Stimulated activated naive B cell treated with anti-CD40 and anti-IgM and Interleukin-4, amounts not matched to agents 10 μg/mL and 1 μg/mL and 100 μg/mL, for 72 hours (primary cell): ENCODE measurements at places on chromosomes 13 and 19.
A peak's percentile ranks its signal among the peaks of the same experiment; 100 is the strongest.

- DNase-seq, result no peak
Observed at GRCh38 chr13:22053053-22053452, 382.2 kb downstream of the FGF9 start.

GRCh38 chr19:31597616-31598015 lies 248.4 kb upstream of the TSHZ3 start:
- no peak for DNase-seq

DNA sequence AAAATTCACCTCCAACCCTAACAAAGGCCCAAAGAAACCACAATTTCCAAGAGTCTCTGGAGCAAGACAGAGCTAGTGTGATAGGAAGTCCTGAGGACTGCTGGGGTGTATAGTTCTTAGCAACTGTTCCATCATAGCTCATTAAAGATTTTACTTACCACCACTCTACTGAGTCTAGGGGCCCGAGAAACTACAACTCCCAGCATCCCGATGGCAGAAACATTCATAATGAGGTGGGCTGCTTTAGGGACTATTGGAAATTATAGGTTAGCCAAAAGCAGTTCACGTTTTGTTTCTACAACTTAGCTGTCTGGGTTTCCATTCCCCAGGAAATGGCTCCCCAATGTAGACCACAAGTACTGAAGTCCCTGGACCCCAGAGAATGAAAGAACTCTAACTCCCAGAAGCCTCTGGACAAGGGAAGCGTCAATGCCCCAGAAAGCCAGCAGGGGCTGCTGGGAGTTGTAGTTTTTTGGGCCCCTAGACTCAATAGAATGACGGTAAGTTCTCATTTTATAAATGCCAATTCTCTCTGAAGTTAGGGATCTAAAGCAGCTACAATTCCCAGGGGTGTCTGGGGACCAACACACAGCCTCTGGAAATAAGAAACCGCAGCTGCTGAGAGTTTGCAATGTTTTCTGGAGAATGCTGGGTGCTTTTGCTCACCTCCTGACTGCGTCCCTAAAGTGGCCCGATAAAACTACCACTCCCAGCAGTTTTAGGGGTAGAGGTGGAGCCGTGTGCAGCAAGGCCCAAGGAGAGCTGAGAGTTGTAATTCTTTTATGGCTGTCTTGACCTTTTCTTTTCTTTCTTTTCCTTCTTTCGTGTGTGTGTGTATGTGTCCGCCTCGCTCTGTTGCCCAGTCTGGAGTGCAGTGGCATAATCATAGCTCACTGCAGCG lies 11.1 kb downstream of the FTL start:
- DNase-seq, result no peak

DNA sequence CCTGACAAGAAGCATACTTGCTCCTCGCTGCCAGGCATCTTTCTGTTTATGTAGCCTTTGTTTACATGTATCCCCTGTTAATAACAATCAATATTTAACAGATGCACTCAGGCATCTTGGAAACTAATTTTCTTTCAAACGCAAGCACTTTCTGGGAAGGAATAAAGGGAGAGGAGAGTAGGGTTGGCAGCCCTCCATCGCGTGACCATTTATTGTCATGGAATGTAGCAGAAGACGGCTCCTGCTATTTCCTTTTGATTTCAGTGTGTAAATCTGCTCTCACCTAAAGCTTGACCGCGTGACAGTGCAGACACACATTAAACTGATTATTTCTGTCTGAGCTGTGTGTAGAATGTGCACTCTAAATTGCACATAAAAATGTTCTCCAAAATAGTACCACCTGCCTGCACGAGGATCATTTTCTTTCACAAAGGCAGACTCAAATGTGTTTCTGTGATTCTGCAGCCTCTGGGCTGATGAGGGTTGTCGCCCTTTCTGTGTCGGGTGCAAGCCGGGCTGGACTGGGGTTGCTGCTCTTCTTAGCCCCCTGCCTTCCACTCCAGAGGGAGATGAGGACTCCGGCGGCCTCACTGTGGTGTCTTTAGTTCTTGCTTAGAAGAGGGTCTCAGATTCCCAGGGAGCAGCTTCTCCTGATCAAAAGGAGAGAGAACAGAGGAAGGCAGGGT lies 223.5 kb upstream of the MAB21L1 start:
- DNase-seq, result no peak

GRCh38 chr19:10551698-10552301 lies 8.1 kb downstream of the ATG4D start:
- DNase-seq, result no peak

- DNase-seq, result no peak
Observed at GRCh38 chr13:43397111-43397510, 373.7 kb downstream of the DNAJC15 start.

DNA sequence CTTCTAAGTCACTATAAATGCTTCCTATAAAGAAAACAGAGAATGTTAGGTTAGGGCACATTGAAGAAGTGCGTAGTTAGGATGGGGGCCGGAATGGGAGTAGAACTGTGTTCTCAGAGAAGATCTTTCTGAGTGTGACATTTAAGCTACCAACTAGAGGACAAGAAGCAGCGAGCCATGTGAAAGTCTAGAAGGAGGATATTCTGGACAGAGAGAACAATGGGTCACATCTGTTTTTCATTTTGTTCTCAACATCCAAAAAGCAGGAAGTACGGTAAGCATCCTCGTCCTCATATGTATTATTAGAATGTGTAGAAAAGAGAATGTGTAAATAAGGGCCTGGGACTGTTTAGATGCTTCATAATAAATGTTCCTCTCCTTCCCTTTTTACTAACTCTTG lies 44.5 kb upstream of the PARP4 start:
- no peak for DNase-seq

DNA sequence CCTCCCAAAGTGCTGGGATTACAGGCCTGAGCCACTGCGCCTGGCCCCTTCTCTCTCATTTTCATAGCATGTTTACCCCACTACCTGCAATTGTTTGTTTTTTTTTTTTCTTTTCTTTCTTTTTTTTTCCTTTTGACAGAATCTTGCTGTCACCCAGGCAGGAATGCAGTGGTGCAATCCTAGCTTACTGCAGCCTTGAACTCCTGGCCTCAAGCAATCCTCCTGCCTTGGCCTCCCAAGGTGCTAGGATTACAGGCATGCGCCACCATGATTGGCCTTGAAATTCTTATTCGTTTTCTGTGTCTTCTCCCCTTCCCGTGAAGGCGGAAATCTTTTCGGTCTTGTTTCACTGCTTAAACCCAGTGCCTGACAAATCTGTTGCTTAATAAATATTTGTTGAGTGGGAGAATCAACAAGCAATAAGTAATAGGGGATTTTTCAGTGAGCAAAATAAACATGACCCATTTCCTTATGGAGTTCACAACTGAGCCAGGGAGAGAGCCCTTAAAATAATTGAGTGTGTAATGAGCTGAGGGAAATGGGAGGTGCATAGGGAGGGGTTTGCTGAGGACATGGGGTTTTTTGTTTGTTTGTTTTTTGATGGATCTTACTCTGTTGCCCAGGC lies 1.8 kb upstream of the INSR start:
- DNase-seq, result no peak

- DNase-seq, result no peak
Observed at GRCh38 chr13:20016649-20017364, 58.3 kb downstream of the ZMYM2 start.

- peak; percentile 50 for DNase-seq
Observed at GRCh38 chr19:58181902-58182576, 822 bp upstream of the ZNF274 start.

- no peak for DNase-seq
Observed at GRCh38 chr13:32987462-32987861, 28.8 kb upstream of the KL start.

- no peak for DNase-seq
Observed at GRCh38 chr19:46760363-46760762, 14.1 kb upstream of the STRN4 start.

- DNase-seq, result no peak
Observed at GRCh38 chr13:34701919-34702318, 240.2 kb upstream of the NBEA start.

DNA sequence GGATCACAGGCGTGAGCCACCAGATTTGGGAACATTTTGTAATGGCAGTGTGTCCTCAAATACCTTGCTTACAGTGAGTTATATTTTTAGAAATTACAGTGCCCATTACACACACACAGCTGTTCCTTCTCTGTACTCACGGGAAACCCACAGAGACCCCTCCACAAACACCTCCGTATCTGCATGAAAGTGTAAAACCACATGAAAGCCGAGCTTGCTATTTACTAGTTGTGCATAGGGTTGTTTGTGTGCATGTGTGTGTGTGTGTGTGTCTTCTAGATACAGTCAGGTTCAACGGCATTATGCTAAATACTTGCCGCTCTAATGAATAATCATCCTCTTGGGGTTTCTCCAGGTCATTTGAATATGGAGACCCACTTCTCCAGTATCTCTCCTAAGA lies 22.3 kb upstream of the LILRA2 start:
- DNase-seq, result no peak

DNA sequence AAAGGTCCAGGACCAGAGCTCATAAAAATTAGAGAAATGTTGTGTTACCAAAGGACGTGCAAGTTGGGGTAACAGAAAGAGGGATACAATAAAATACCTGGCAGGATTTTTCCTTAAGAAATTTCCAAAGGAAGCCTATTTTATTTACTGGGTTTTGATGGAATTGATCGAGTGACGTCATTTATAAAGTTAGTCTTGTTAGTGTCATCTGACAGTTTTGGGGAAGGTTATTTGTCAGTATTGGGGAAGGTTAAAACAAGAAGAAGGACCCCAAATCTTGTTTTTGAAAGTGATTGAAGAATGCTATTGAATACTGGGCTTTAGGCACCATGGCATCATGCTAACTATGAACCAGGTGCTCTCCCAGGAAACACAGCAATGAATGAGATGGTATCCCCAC lies 287.9 kb downstream of the HS6ST3 start:
- DNase-seq, result no peak

DNA sequence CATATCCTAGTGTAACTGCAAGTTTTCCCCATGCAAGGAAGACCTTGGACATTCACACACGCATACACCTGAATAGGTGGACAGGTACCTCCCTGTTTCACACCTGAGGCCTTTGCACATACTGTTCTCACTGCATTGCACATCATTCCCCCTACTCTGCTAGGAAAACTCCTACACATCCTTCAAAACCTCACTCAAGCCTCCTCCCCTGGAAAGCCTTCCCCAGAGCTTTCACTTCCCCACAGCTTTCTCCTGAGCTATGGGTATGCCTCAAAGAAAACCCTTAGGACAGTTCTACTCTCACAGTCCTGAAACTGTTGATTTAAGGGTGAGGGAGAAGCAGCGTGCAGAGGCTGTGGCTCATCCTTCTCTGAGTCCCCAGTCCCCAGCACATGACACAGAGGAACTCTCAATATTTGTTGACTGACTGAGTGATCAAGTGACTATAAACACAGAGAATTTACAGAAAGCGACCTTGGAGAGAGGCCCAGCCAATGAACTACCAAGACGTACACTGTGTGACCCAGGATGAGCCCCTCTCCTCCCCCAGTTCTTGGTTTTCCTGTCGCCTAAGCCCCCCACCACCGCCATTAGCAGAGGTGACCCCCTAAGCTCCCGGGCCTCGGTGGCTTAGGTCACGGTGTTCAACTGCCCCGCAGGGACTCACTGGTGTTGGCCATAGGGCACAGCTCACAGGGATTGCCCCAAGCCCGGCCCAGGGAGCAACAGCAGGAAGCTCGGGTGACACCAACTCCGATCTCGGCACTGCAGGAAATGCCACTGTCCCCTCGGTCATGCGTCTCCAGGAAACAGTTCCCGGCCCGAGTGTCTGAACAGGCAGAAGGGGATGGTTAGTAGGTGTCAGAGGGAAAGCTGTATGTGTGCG lies 40.6 kb downstream of the FBN3 start:
- no peak for DNase-seq

DNA sequence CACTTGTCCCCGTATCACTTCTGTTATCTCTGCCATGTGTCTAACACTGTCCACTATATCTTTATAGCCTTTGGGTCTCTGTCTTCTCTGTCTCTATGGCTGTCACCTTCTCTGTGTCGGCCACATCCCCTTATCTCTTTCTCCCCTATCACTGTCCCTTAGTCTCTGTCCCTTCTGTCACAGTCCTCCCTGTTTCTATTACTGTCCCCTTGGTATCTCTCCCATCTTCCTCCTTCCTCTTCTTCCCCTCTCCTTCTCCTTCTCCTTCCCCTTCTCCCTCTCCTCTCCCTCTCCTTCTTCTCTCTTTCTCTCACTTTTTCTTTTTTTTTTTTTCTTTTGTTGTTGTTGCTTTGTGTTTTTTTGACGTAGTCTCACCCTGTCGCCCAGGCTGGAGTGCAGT lies 34.7 kb upstream of the LRRC4B start:
- DNase-seq, result no peak

- no peak for DNase-seq
Observed at GRCh38 chr19:17259118-17259780, 5.3 kb downstream of the USHBP1 start.

- no peak for DNase-seq
Observed at GRCh38 chr19:17530586-17530985, 19.1 kb downstream of the PGLS start.

DNA sequence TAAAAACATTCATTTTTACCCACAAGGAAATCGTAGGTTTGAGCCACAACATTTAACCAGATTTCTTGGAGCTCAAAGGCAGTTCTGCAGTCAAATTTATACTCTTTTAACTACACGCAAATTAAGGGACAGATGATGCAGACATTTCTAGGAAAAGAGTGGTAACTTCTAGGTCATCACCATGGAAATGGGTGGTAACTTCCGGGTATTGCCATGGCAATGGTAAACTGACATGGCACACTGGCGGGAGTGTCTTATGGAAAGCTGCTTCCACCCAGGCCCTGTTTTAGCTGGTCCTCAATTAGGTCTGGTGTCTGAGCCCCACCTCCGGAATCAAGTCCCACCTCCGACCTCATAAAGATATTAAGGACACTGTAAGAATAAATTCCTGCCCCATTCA lies 10.4 kb upstream of the LYPD5 start:
- no peak for DNase-seq

GRCh38 chr13:51612867-51613266 lies 28.6 kb downstream of the WDFY2 start:
- no peak for DNase-seq

GRCh38 chr13:20074966-20075365 lies 85.9 kb downstream of the GJA3 start:
- DNase-seq, result no peak

- no peak for DNase-seq
Observed at GRCh38 chr13:34000955-34001354, 183.0 kb downstream of the RFC3 start.

DNA sequence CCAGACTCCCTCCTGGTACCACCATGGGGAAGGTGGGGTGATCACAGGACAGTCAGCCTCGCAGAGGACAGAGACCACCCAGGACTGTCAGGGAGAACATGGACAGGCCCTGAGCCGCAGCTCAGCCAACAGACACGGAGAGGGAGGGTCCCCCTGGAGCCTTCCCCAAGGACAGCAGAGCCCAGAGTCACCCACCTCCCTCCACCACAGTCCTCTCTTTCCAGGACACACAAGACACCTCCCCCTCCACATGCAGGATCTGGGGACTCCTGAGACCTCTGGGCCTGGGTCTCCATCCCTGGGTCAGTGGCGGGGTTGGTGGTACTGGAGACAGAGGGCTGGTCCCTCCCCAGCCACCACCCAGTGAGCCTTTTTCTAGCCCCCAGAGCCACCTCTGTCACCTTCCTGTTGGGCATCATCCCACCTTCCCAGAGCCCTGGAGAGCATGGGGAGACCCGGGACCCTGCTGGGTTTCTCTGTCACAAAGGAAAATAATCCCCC lies 505 bp upstream of the CEACAM5 start:
- DNase-seq, result no peak
